ENCODE measurements at places on chromosomes 2 and 18. TPM values are rescaled to one million over a fixed set of nuclear protein-coding genes. Genes with fewer than 3 reads are reported as not detected.

GRCh38 chr2:160142472-160142871 lies 57.6 kb downstream of the ITGB6 start:
- H3K4me1 ChIP-seq, result no peaks in the 10 kb centered on the region
- H3K36me3 ChIP-seq, result no peaks in the 10 kb centered on the region
- DNase-seq, result no peak
- H3K4me3 ChIP-seq, result no peak overlapping the region
- H3K27ac ChIP-seq, result no peak overlapping the region

DNA sequence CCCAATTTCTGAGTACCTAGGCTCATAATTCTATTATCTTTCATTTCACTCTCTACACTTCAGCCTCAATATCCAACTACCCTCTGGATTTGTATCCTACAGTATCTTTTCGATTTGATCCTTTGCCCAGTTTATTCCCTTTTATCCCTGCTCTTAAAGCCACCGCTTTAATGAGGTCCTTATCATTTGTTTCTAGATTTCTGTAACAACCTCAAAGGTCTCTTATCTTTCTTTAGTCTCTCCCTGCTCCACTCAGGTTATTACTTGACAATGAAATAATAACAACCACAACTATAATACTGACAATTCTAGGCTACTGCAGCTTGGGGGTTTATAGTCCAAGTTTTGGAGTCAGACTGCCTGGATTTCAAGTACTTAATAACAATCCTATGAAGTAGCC lies 25.9 kb upstream of the ASNSD1 start:
- no peak for DNase-seq
- no peak overlapping the region for H3K4me3 ChIP-seq
- no peak overlapping the region for H3K27ac ChIP-seq
- no peaks in the 10 kb centered on the region for H3K27me3 ChIP-seq
- H3K4me1 ChIP-seq, result no peaks in the 10 kb centered on the region
- no peaks in the 10 kb centered on the region for H3K36me3 ChIP-seq

DNA sequence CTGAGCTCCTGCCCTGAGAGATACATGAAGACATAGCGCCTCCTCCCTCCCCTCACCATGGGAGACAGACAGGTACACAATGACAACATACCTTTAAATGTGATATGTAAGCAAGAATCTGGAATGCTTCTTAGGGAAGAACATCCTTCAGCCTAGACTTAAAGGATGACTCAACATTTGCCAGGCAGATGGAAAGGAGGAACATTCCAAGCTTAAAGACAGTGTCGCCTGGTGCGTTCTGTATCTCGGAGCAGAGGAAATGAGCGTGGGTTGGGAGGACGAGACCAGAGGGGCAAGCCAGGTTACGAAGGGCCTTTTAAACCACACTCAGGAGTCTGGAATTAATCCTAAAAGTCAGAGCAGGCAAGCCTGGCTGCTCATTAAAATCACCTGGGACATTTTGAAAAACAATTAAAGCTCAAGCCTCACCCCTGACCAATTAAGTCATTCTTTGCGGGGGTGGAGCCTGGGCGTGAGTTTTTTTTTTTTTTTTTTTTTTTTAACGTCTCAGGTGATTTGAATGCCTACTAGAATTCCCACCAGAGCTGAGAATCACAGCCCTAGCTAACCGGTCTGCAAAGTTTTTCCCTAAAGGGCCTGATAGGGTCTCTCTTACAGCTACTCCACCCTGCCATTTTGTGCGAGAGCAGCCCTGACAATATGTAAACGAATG lies 131.2 kb upstream of the SEC11C start:
- no peaks in the 10 kb centered on the region for H3K36me3 ChIP-seq
- H3K4me3 ChIP-seq, result no peak overlapping the region

- no peak for DNase-seq
- H3K27me3 ChIP-seq, result no peaks in the 10 kb centered on the region
- no peak overlapping the region for H3K4me3 ChIP-seq
- H3K27ac ChIP-seq, result no peak overlapping the region
- H3K4me1 ChIP-seq, result peaks cover 2% of the 10 kb centered on the region
Measured at GRCh38 chr18:79736846-79737245, 57.2 kb downstream of the CTDP1 start.

IL1A gene
- total RNA-seq, result not detected

DNA sequence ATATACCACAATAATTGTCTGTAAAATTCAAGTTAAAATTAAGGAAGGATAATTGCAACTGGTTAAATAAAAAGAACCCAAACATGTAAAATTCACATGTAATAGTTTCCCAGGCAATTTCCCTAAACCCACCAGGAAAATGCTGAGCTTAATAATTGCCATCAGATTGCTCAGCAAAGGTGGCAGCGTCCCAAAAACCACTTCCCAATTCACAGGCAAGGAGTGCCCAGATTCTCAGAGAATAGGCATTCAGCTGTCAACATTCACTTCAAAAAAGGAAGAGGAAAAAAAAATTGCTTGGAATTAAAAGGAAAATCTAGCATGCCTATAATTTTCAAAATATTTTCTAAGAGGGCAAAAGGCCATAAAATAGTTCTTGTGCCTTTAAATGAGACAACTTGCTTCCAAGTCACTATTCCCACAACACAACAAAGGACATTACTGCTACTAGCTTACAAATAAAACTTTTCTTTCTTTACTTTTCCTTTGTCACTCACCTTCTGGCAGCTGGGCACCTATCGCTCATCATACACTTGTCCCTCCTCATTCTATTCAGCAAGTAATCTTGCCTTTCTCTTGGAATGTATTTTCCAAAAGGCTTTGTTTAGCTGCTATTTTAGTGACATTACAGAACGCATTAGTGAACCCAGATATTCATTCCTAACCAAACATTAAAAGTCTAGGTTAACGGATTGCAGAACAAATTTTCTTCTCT lies 15.2 kb downstream of the SRBD1 start:
- no peaks in the 10 kb centered on the region for H3K27me3 ChIP-seq
- H3K4me1 ChIP-seq, result peaks cover 13% of the 10 kb centered on the region
- no peak overlapping the region for H3K4me3 ChIP-seq
- no peak overlapping the region for H3K27ac ChIP-seq

- no peaks in the 10 kb centered on the region for H3K36me3 ChIP-seq
- peaks cover 9% of the 10 kb centered on the region for H3K27me3 ChIP-seq
- H3K27ac ChIP-seq, result no peak overlapping the region
- no peak for DNase-seq
Measured at GRCh38 chr2:239013678-239013976, 165.7 kb downstream of the TWIST2 start.

TRAF3IP1 gene
- total RNA-seq, result 9.8 TPM

- H3K4me1 ChIP-seq, result peaks cover 2% of the 10 kb centered on the region
- H3K4me3 ChIP-seq, result no peak overlapping the region
- no peak overlapping the region for H3K27ac ChIP-seq
- no peak for DNase-seq
- peaks cover 15% of the 10 kb centered on the region for H3K36me3 ChIP-seq
Measured at GRCh38 chr18:7812431-7813063, 245.4 kb downstream of the PTPRM start.

ACADL gene
- not detected for total RNA-seq

CFC1 gene
- not detected for total RNA-seq

DNA sequence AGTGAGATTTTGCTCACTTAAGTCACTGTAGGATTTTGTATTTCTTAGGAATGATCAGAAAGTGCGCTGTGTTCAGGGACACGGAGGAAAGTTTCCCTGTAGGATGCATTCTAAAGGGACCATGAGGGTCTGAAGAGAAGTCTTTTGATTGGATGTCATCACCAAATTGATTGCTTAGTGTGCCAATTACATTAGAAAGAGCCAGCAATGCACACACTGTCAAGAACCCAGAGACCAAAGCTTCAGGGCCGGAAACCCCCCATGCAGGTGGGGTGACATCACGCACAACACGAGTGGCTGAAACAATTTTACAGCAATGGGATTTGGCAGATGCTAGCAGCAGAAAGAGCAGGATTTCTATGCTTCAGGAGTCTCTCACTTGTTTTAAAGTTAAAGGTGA lies 242.4 kb downstream of the NAPG start:
- H3K36me3 ChIP-seq, result no peaks in the 10 kb centered on the region
- H3K27ac ChIP-seq, result no peak overlapping the region
- H3K27me3 ChIP-seq, result peaks cover 5% of the 10 kb centered on the region
- DNase-seq, result no peak
- H3K4me1 ChIP-seq, result no peaks in the 10 kb centered on the region
- no peak overlapping the region for H3K4me3 ChIP-seq

- no peak overlapping the region for H3K27ac ChIP-seq
- peaks cover 14% of the 10 kb centered on the region for H3K27me3 ChIP-seq
- no peak for DNase-seq
Measured at GRCh38 chr2:25079050-25079635, 37.3 kb downstream of the EFR3B start.

ABCB11 gene
- total RNA-seq, result 0.08 TPM

GRCh38 chr18:61274416-61274960 lies 58.7 kb upstream of the CDH20 start:
- H3K36me3 ChIP-seq, result no peaks in the 10 kb centered on the region
- H3K4me1 ChIP-seq, result no peaks in the 10 kb centered on the region
- no peak overlapping the region for H3K4me3 ChIP-seq
- no peak overlapping the region for H3K27ac ChIP-seq
- no peak for DNase-seq
- no peaks in the 10 kb centered on the region for H3K27me3 ChIP-seq

SULT1C4 gene
- not detected for total RNA-seq

DNA sequence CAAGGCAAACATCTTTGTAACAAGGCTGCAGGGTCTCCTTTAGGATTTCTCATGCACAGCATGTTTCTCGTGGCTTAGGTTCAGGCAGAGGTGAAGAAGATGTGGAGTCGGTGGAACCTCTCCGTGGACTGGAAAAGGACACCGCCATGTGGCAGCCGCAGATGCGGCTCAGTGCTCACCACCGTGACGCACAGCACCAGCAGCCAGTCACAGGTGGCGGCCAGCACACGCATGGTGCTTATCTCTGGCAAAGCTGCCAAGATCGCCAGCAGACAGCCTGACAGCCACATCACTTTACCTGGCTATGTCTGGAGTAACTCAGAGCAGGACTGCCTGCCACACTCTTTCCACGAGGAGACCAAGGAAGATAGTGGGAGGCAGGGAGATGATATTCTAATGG lies 86.6 kb downstream of the PTH2R start:
- H3K4me1 ChIP-seq, result no peaks in the 10 kb centered on the region
- H3K27me3 ChIP-seq, result peaks cover 3% of the 10 kb centered on the region
- no peaks in the 10 kb centered on the region for H3K36me3 ChIP-seq
- DNase-seq, result no peak
- no peak overlapping the region for H3K27ac ChIP-seq
- H3K4me3 ChIP-seq, result no peak overlapping the region

CACNB4 gene
- total RNA-seq, result 1.1 TPM

CXCR1 gene
- not detected for total RNA-seq

DNA sequence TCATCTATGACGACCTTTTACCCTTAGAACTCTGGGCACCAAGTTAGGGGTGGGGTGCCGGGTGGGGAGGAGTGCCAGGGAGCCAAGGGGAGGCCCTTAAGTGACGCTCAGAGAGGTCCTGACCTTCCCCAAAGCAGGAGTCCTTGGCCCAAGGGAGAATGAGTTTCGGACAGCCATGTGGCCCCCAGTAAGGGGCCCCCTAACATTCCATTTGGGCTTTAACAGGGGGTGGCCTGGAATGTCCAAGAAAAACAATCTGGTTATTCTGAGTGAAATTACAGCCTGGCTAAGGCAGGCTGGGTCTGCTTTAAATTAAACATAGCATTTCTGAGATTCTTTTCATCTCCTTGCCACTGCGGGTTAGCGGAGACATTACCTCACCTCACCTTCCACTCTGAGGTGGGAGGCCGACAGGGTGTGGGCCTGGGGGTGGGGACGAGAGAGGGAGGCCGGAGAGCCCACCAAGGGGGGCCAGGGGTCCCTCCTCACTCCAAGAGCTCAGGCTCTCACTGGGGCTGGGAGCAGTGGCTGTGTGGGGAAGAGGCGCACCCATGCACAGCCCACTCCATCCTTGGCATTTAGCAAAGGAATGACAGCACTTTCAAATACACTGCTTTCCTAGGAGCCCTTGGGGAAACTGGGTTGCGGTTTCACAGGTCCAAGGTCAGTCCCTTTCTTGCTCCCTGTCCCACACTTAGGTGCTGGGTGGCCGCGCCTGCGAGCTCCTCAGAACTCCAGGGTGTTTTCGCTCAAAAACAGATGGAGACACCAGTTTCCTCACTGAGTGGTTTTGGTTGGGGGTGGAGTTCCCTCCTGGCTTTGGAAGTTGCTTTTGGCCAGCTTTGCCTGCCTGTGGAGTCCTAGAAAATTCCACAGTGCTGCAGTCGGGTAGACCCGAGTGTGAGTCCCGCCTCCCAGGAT lies 107.4 kb downstream of the POLR1A start:
- peaks cover 3% of the 10 kb centered on the region for H3K36me3 ChIP-seq
- peaks cover 29% of the 10 kb centered on the region for H3K4me1 ChIP-seq
- peak; percentile 19 for DNase-seq
- H3K27me3 ChIP-seq, result no peaks in the 10 kb centered on the region
